ENCODE measurements at places on chromosomes 1 and 21.

GRCh38 chr1:23772049-23772853 is 6.0 kb upstream of the PITHD1 start:
- DNase-seq, result peak; percentile 86

- DNase-seq, result no peak
These were observed 52.6 kb downstream of the PRDM16 start for GRCh38 chr1:3121401-3122210.

GRCh38 chr1:162293073-162293692 is 83.5 kb downstream of the SPATA46 start:
- DNase-seq, result no peak

DNA sequence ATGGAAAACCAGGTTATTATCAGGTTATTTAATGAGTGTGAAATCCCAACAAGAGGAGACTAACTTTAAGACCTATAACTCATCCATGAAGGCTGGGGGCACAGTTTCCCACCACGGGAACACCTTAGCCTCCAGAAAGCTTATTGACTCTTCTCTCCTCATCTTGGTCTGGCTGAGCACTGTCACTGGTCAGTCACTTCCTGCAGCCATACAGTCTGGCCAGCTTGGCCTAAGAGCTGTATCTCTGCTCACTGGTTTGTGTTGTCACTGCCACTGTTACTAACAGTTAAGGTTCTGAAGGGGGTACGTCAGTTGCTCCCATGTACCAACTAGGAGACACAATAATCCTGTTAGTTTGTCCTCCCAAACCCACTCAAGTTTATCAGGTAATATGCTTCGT is 16.7 kb upstream of the DDAH1 start:
- no peak for DNase-seq

DNA sequence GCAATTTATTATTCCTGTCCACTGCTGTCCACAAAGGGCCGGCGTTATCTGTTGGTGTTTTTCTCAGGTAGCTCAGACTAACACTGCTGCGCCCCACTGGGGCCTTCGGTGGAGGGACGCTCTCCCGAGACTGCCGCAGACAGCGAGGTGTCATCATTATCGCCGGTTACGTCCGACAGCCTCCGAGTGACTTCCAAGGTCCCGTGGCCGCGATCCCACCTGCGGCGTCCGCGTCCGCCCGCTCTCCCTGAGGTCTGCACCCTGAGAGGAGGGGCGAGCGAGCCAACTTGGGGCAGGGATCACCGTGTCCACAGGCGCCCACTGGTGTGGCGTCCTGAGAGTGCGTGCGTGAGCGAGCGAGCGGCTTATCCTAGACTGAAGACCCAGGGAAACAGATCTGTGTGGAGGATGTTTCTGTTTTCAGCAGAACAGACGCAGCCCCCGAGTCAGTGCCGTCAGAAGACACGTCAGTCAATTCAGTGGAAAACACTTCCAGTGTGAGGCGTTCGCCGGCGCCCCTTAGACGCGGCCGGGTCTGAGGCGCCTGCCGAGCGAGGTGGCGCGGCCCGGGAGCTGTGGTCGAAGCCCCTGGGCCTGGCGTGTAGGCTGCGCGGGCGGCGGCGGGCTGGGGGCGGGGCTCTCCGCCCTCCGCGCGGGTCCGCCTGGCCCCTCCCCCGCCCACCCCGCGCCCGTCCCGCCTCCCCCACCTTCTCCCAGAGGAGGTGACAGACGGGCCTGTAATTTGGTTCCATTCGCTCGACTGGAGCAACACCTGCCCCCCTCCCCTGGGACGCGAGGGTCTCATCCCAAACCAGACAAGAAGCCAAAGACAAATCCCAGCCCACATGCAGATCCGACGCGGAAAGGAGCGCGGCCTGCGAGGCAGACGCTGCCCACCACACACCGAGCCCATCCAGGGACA is 12.6 kb downstream of the NHLH2 start:
- no peak for DNase-seq

DNA sequence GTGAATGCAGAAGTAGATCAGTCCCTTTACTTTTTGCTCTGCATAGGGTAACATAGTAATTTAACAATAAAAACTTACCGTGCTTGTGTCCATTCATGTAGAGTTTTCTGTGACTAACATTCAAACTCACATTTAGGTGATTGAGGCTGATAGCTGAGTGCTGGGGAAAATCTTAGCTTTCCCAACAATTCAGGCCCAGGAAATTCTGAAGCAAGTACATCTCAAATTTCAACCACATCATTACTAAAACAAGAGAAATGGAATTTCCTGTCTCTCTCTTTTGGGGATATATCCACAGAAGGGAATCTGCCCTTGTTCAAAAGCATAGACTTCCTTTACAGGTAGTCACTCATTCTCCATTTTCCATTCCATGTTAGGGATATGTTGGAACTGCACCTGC is 33.1 kb upstream of the C1orf146 start:
- DNase-seq, result no peak

DNA sequence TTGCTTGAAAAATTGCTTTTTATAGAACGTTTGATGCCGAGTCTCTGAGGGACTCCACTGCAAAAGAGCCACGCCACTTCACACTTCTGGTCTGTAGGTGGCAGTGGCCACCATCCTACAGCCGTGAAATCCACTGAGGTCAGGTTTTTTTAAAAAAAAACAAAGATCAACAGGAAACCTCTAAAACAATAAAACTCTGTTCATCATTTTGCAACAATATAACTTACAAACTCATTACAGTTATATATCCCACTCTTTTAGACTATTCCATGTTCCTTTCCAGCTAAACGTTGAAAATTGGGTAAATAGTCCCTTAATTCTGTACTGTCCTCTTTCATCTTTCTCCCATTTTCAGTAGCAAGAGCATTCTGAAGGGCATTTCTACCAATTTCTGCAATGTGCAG is 64.6 kb upstream of the FMN2 start:
- peak; percentile 64 for DNase-seq

GRCh38 chr1:159866066-159866465 is 3.6 kb upstream of the VSIG8 start:
- DNase-seq, result no peak

GRCh38 chr1:178495158-178495557 is 1.6 kb downstream of the CLEC20A start:
- no peak for DNase-seq

DNA sequence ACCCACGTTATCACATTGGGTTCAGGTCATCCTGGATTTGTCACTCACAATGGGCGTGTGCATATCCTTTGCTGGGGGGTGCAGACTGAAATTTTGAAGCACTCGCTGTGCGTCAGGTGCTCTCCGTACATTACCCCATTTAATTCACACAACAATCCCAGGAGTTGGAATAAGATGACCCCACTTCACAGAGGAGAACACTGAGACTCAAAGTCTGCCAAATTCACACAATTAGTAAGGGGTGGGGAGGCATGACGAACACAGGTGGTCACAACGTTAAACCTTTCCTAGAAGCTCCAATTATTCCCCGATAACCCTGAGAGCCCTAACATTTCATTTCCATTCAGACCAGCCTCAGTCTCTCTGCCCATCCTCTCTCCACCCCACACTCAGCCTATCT is 3.8 kb upstream of the S100A2 start:
- DNase-seq, result no peak

- no peak for DNase-seq
These were observed 34.2 kb downstream of the SYF2 start for GRCh38 chr1:25197982-25198662.

- DNase-seq, result no peak
These were observed 934.7 kb downstream of the PLA2G4A start for GRCh38 chr1:187763465-187763864.

GRCh38 chr1:37533317-37534093 is 18.9 kb upstream of the MEAF6 start:
- DNase-seq, result no peak

DNA sequence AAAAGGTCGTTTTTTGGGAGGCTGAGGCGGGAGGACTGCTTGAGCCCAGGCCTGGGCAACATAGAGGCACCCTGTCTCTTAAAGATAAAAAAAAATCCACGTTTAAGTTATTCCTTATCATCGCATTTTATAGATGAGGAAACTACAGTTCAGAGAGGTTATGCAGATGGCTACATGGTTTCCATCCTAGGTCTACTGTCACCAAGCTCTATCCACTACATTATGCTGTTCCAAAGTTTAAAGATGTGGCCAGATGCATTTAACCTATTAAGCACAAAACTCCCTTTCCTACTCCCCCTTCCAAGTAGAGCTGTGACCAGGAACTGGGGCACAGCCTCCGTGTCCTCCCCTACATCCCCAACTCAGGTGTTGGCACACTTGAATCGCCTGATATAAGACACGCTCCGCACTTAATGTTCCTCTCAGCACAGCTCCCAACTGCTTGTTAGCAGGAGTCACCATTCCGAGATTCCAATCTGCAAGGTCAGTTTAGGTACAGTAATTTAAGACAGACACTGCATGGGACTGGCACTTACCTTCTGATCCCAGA is 1.3 kb downstream of the TAF5L start:
- DNase-seq, result no peak

DNA sequence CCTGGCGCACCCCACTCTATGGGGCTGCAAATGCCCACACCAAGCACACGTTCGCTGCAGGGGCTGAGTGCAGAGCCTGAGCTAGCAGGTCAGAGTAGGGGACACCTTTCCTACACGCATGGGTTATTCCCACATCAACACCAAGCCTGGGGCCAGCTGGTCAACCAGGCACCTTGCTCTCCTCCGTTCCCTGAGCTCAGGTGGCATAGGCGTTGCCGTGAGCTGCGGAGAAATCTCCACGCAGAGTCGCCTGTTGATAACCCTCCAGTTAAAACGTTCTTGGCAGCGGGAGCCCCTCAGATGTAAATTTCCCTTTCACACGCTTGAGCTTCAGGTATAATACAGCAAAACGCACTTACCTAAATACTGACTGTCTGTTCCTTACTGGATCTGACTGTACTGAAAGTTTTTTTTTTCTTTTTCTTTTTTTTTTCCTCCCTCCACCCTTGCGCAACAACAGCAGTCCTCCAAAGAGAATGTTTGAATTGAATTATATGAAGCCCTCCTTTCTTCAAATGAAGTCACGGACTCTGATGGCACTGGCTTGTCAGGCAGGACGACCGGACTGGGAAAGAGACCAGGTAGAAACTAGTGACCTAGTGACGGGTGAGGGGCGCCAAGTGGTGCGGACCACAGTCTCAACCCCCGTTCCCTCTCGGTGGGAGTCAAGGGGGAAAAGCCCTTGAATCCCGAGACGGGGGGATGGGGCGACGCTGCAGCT is 2.1 kb downstream of the BRINP3 start:
- DNase-seq, result no peak

- DNase-seq, result no peak
These were observed 95.9 kb upstream of the GALNT2 start for GRCh38 chr1:229971141-229971540.

GRCh38 chr1:202967684-202968281 is 726 bp upstream of the CYB5R1 start:
- DNase-seq, result no peak

DNA sequence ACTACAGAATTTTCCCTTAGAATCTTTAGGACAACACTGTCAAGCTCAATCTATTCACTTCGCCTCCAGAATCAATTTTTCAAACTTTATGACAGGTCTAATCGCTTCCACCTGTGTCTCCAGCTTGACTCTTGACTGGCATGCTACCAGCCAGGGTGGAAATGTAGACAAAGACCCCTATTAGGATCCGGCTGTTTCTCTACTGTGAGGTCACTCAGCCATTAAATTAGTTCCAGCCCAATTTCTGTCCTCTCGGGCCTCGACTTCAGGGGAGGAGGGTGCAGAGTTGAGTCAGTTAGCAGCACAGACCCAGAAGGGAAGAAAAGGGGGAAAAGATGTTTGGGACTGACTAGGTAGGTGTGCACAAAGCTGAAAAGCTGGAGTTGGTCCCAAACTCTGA is 78.5 kb downstream of the HLCS start:
- peak; percentile 43 for DNase-seq

DNA sequence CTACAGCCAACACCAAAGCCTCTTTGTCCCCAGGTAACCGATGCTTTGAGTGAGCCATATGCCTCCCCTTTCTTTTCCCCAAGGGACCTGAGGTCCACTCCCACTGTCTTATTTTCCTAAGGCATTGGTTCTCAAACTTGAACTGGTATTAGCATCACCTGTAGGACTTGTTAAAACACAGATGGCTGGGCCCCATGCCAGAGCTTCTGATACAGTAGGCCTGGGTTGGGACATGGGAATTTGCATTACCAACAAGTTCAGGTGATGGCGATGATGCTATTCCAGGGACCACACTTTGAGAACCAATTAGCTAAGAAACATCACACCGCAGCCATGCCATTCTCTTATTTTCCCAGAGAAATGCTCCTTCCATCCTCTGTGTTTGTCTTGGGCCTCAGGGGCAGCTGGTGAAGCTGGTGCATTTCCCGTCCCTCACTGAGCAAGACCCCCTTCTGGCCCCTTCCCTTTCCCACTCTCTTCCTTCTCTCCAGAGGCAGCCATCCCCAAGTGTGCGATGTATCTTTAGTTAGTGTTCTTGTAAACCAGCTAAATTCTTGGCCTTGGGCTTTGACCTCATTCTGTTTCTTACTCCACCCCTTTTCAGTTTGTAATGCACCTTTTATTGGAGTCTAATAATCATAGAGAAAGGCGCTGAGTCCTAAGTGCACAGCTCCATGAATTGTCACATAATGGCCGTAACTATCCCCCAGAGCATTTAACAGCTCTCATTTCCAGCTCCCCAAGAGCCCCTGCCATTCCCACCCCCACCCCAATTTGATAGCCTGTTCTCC is 14.2 kb upstream of the TTC22 start:
- DNase-seq, result no peak

DNA sequence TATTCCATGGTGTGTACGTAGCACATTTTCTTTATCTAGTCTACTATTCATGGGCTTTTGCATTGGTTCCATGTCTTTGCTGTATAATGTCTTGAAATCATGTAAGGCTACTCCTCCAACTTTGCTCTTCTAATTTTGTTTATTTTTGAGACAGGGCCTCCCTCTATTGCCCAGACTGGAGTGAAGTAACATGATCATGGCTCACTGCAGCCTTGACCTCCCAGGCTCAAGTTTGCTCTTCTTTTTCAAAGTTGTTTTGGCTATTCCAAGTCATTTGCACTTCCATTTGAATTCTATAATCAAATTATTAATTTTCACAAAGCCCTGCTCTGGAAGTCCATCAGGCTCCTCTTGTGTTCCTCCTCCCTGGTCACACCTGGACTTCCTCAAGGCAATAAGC is 90.2 kb upstream of the SGIP1 start:
- no peak for DNase-seq

- DNase-seq, result no peak
These were observed 38.6 kb upstream of the IGSF3 start for GRCh38 chr1:116706123-116706522.

GRCh38 chr1:46549697-46550681 is 1.5 kb downstream of the KNCN start:
- DNase-seq, result peak; percentile 20

DNA sequence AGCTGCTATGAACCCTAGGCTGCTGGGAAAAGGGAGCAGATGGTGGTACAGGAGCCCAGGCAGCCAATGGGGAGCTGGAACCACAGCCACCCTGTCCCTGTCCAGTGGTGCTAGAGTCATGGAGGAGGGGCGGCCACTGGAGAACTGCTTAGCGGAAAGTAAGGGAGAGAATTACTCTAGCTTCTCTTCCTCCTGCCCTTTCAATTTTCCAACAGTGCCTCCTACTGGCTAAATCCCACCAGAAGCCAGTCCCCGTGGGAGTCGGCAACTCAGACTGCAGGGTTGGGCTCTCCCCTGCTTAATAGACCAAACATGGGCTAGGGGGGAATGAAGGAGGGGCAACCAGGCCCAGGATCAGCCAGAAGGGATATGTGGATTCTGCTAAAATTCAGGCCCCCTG is 154.5 kb downstream of the ACTL8 start:
- DNase-seq, result no peak
